Cortex of kidney (tissue), 1 donor: ENCODE measurements at places on chromosomes 1 and 21.

DNA sequence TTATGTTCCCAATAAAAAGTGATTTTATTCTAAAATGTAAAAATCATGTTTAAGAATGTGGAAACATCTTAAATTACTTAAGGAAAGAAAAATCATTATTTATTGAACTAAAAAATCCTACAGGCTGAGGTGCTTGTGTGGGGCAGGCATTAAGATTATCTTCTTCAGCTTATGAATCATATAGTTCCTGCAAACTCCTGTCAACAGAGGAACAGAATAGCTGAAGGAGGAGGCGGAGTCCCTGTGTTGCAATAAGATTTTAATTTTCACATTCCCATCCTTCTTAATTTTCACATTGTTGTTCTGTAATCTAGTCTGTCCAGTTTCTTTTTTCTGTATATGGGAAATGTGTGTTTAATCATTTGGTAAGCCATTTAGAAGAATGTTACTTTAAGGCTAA is 20.6 kb upstream of the OLFML3 start:
- DNase-seq = no peak

DNA sequence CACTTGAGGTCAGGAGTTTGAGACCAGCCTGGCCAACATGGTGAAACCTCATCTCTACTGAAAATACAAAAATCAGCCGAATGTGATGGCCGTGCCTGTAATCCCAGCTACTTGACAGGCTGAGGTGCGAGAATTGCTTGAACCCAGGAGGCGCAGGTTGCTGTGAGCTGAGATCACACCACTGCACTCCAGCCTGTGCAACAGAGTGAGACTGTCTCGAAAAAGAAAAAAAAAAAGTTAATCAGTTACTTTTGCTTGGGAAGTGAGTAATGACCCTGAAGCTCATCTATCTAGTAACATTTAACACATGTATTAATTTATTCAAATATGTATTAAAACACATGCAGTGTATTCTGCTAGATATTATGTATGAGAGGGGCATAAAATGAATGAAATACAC is 49.4 kb downstream of the ZNF326 start:
- DNase-seq = no peak

- DNase-seq = no peak
Measured at GRCh38 chr1:2442661-2443060, 30.3 kb upstream of the PEX10 start.

DNA sequence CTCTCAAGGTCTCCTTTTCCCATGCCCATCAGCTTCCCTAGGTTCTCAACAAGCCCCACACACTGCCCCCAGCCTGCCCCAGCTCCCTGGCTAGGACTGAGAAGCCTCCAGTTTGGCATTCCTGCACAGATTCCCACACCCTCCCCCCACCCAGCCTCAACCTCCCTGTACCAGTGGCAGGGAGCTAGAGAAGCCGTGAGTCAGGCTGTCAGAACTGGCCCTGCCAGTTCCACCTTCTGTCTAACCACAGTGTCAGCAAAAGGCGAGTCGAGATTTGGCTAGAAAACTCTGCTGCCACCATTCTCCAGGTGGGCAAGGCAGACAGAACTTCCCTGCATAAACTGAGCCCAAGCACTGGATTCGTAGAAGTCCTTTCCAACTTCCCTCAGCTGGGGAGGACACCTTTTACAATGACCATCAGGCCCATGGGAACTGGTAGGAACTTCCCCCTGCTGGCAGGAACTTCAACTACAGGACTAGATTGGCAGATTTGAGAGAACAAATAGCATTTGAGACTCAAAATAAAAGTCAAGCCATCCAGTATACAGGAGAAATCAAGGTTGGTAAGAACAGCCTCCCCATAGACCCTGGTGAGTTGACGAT is 31.0 kb downstream of the TNNT2 start:
- DNase-seq = no peak

DNA sequence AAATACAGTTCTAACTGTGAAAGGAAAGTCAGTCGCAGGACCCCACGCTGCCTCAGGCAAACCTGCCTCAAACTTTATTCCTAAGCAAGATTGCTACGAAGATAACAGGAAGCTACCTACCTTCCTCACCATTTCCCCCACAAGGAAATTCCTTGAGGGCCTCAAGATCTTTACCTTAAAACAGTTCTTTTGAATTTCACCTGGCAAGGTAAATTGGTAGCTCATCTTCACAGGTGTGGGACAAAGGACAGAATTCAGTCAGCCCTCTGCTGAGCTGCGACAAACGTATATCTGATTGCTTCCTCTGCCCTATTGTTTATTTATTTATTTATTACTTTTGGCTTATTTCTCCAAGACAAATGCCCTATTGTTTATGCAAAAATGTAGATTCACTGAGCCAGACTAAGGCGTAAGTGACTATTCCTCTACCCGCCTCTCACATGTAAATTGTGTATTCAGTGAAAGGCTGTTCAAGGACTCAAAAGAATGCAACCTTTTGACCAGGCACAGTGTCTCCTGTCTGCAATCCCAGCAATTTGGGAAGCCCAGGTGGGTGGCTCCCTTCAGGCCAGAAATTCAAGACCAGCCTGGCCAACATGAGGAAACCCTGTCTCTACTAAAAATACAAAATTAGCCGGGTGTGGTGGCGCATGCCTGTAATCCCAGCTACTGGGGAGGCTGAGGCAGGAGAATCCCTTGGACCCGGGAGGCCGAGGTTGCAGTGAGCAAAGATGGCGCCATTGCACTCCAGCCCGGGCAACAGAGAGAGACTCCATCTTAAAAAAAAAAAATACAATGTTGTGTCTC is 17.3 kb upstream of the PKNOX1 start:
- DNase-seq = no peak

GRCh38 chr21:42234464-42235241 is 15.7 kb downstream of the ABCG1 start:
- no peak for DNase-seq

- DNase-seq = no peak
Measured at GRCh38 chr1:180548686-180549317, 10.0 kb upstream of the OVAAL start.

GRCh38 chr21:21163904-21164303 is 165.7 kb downstream of the NCAM2 start:
- DNase-seq = no peak

GRCh38 chr1:156948708-156949107 is 28.3 kb downstream of the LRRC71 start:
- DNase-seq = no peak

- DNase-seq = no peak
Measured at GRCh38 chr1:33268457-33268856, 12.2 kb downstream of the ZNF362 start.

- no peak for DNase-seq
Measured at GRCh38 chr1:69553726-69554125, 14.0 kb upstream of the LRRC7 start.

- no peak for DNase-seq
Measured at GRCh38 chr1:153848805-153849204, 73.6 kb downstream of the SLC27A3 start.

DNA sequence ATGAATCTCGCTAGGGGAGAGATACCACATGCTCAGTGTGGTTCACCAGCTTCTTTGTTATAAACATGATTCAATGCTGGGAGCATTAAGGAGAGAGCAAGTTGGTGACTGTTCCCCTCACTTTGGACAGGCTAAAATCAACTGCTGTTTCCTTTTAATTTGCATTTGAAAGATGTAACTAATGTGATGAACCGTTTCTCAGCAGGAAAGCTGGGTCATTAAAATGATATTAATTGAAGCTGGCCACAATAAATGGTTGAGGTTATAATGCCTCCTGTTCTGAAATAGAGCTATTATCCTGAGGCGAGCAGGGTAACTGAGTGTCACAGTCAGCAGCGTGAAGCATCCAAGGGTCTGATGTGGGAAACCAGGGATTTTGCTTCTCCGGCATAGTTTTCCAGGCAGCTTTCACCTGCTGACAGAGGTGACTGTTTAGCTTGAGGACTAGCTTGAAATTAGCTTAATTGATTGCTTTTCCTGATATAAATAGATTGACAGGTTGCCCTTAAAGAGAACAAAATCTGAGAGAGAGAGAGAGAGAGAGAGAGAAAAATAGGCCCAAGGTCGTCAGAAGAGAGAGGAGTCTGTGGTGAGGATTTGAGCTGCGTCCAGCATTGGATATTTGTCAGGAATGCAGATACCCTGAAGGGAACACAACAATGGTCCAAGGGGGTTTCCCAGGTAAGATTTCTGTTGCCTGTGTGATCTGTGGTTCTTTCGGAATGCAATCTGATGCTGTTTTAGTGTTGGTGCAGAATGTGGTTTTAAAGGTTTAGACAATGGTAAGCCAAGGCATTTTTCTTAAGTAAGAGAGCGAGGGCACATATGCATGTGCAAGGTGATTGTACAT is 209.7 kb downstream of the PATJ start:
- DNase-seq = no peak

- no peak for DNase-seq
Measured at GRCh38 chr1:99599678-99600175, 46.2 kb upstream of the PALMD start.

- no peak for DNase-seq
Measured at GRCh38 chr1:178643831-178644230, 81.2 kb upstream of the RALGPS2 start.

GRCh38 chr1:35173909-35174540 is 18.9 kb downstream of the SFPQ start:
- no peak for DNase-seq

- no peak for DNase-seq
Measured at GRCh38 chr21:38220270-38220737, 36.5 kb upstream of the KCNJ15 start.

DNA sequence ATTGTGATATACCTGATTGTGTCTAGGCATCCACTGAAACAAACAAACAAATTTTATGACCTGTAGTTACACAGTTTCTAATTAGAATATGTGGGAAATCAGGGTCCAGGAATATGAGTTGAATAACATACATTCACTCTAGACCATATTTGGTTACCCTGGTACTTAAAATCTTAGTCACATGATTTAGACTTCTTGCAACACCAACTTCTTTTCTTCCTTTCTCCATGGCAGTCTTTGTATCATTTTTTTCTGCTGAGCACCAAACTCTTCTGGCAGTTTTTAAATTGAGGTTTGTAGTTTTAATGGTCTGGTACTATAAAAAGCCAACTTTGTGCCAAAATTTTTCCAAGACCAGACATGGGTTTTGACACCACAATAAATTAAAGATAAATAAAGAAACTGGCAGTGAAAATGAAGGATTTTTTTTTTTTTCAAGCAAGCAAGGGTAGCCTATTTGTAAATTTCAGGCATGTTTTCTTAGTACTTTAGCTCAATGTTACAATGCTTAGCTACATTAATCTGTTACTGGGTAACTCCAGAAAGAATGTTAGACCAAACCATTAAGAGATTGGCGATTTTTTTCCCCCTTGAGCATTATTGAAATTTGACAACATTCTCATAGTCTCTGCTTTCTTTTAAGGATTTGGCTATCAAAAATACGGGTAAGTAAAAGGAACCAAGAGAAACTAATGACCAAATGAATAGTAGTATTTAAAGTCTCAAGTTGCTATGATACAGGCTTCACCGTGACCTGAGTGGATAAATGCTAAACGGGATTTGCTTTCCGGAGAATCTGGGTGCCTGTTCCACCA is 108.5 kb downstream of the NFIA start:
- DNase-seq = no peak

DNA sequence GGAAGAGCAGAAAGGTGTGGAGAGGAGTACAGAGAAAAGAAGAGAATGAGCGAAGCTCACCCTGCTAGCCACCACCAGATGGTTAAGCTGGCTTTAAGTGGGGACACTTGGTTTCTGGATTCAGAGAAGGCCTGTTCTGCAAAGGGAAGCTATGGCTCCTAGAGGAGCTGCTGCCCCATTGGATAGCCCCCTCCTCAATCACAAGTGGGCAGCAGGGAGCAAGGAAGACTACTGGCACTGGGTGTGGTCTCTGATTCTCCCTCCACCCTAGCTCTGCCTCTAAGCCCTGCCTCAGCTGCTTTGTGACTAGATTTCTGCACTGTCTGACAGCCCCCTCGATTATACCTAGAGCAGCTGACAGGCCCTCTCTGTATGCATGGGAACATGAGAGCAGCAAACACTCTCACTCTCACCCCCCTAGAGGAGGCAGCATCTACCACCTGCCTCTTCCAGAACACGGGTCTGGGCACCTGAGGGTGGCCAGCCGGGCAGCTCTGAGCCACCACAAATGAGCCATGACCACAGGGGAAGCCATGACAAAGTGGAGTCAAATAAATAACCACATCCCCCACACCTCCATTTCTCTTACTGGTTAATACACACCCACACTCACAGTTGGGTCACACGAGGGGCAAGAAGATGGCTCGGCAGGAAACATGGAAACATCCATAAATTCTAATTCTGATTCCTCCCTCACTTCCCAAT is 13.6 kb downstream of the PLEKHA6 start:
- DNase-seq = no peak

DNA sequence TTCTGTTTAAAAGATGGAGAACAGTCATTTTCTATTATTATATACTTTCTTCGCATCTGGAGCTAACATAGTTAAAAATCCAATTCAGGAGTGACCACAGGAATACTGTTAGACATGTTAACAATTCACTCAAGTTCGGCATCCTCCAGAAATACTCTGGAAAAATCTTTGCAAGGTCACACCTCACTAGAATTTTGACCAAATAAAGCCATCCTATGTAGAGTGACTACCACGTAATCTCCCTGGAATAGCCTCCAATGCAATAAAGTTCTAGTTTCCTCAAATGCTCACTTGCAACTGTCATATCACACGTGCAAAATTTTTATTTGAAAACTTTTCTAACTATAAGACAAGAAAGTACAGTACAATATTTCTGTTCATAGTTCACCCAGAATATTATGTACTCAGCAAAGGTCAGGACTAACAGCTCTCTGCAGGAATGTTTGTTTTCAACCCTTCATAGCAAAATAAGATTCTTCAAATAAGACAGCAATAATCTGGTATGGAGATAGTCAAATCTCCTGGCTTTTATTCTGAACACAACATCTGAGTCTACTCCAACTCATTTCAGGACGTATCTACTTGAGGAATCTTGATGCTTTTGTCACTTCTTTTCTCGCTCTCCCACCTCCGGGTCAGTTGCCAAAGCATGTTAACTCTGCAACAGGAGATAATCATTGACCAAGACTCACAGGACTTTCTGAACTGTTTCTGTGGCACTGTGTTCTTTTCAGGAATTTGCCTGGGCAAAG is 82.6 kb downstream of the GDAP2 start:
- no peak for DNase-seq

GRCh38 chr1:84698151-84699110 is 8.2 kb upstream of the SSX2IP start:
- no peak for DNase-seq
